Esophagus mucosa (tissue), 1 donor: ENCODE measurements at places on chromosomes 12 and 14. TPM values are rescaled to one million over a fixed set of nuclear protein-coding genes. Genes with fewer than 3 reads are reported as not detected.

The DEPDC4 gene
- total RNA-seq: 0.68 TPM

The DNAH10 gene
- 0.12 TPM for total RNA-seq

The MDM2 gene
- total RNA-seq: 92.9 TPM

The RHOF gene
- total RNA-seq: 5.9 TPM

The NFE2 gene
- not detected for total RNA-seq

The NINJ2 gene
- total RNA-seq: 2.9 TPM

The ATL1 gene
- total RNA-seq: 3.1 TPM

The GUCY2C gene
- 0.20 TPM for total RNA-seq

The CD163L1 gene
- total RNA-seq: 0.60 TPM

The SAMD15 gene
- total RNA-seq: 0.88 TPM

The PRIMA1 gene
- total RNA-seq: 1.8 TPM

The TAS2R19 gene
- total RNA-seq: 1.2 TPM

The PRR4 gene
- 0.64 TPM for total RNA-seq

The TAS2R7 gene
- not detected for total RNA-seq

The DIO2 gene
- 58.4 TPM for total RNA-seq

The ADAMTS20 gene
- total RNA-seq: not detected

The PPFIA2 gene
- total RNA-seq: not detected

The KRT73 gene
- not detected for total RNA-seq

The EML5 gene
- 1.4 TPM for total RNA-seq

The FAIM2 gene
- total RNA-seq: 0.04 TPM

The EID3 gene
- 0.76 TPM for total RNA-seq
